Fibroblast of the aortic adventitia (primary cell): ENCODE measurements at places on chromosomes 1 and 21. TPM values are rescaled to one million over a fixed set of nuclear protein-coding genes. Genes with fewer than 3 reads are reported as not detected.

DNA sequence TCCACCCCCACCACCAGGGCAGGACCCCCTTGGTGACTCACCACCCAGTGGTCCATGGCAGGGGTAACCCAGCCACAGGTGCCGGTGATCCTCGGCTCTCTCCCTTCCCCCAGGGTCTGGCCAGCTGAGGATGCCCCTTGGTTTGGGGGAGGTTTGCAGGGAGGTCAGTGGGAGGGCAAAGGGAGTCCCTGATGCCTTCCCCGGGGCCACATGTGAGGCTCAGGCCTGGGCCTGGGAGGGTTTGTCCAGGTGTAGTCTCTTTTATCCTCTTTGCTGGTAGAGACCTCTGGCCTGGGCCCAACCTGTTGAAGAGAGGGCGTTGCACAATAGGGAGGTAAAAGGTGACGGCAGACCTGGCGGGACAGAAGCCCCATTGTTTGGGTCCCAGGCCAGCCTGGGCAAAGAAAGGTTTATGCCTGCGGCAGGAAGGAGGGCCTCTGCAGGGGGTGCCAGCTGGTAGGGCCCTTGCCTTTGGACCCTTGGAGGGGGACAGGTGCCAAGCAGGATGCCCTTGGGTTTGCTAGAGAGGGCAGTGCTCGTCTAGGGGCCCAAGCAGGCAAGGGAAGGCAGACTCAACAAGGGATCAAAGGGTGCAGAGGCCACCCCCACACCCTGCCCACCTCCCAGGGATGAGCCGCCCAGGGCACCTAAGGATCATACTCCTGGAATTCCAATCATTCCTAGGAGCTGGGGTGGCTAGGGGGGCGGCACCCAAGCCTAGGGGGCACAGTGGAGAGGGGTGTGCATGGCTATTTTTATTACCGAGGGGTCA, 760 bp upstream of the TINAGL1 start:
- DNase-seq, result no peak

- DNase-seq, result peak; percentile 84
These were observed 21.4 kb downstream of the CNIH3 start for GRCh38 chr1:224637515-224637914.

DTL gene
- total RNA-seq, result 1.5 and 47.7 TPM in 2 replicates

TNFSF4 gene
- total RNA-seq, result 0.49 and 2.0 TPM in 2 replicates

- no peak for DNase-seq
These were observed 32.9 kb downstream of the RABIF start for GRCh38 chr1:202856014-202856413.

CRNN gene
- not detected in 2 replicates for total RNA-seq

DNA sequence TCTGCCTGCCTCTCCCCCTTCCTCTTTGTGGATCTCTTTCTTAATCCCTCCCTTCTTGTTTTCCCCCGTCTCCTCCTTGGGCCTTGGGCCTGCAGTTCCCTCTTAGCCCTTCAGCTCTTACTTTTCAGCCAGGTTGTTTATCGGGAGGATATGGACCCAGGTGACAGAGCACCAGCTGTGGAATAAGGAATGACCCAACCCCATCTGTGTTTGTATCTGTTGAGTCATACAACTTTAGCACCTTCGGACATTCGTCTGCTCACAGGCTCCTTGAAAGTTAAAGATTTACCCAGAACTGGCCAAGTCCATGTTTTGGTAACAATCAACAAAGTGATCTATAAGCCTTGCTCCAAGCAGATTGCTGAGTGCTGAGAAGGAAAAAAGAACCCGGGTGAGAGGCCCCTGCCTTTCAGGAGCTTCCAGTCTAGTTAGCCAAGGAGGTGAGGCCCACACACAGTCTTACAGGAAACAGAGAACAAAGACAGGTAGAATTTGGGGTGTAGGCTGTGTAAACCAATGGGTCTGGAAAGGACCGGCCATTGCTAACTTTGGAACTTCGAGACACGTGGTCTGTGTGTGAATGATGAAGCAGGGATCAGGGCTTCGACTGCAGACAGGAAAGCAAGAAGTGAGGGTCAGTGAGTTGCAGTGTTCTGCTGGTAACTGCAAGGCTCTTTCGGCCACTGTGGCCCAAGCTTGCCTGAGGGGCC, 66.7 kb upstream of the F3 start:
- DNase-seq, result no peak

DNA sequence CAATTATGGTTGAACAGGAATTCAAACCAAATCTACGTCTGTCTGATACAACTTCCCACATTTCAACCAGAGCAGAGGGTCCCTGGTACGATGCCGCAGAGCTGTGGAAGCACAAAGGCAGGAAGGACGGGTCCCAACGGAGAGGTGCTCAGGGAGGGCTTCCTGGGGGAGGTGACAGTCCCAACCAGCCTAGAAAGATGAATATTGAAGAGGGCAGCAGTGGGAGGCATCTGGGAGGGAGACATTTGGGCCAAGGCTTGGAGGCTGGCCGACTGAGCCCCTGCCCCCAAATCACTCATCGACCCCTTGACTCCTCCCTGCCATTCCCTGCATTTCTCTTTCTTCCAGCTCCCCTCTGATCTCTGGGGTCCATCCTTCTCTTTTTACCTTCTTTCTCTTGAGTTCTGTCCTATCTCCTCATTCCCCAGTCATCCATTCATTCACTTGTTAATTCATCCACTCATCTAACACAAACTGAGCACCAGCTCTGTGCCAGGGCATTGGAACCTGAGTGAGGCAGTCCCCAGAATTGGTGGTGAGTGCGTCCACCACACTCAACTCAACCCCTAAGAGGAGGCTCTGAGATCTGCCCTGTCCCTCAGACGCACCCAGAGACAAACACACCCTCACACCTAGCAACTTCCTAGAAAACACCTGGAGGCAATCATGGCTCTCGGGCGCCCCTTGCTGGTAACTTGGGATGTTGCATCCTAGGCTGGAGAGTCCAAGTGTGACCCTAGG, 13.2 kb upstream of the CELA3B start:
- DNase-seq, result peak; percentile 68

- peak; percentile 4 for DNase-seq
These were observed 39.0 kb downstream of the NDC1 start for GRCh38 chr1:53799141-53799540.

- no peak for DNase-seq
These were observed 48.4 kb upstream of the SIPA1L2 start for GRCh38 chr1:232678185-232678886.

DNA sequence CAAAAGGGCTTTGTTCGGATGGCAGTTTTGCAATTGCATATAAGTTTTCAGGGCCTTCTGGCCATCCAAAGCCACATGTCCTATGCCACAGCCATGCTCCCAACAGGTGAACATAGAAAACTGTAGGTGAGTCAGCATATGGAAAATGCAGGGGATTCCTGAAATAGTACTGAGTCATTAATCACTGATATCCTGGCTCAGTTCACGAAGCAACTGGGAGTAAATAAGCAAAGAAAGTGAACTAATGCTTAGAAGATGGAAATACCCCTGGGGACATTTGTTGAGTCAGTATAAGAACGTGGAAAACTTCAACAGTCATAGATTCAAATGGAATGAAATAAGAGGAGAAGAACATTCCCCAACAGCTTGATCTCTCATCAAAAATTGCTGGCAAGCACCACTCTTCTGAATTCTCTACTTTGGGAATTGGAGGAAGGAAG, 148.9 kb upstream of the RUNX1 start:
- DNase-seq, result peak; percentile 99

DNA sequence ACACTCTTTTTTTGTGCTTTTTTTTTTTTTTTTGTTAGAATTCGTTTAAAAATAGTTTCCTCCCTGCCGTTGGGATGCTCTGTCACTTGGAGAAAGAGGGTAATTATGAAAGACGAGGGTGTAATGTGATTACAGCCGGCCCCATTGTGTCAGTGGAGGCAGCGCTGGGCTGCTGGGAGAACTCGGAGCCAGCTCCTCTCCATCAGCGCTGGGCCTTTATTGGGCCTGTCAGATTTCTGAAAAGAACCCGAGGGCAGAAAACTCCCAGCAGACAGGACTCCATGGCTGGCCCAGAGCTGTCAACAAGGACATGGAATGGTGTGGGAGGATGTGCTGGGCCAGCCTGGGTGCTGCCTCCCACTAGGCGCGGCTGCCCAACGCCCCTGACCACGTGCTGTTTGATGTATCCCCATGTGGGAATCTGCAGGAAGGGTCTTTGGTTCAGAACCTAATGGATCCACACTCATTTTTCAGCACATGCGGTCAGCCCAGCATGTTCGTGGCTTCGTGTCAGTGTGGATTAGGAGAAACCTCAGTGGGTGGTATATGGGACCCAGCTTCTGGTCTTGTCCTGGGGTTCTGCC, 222.6 kb upstream of the KIAA0040 start:
- no peak for DNase-seq

- peak; percentile 93 for DNase-seq
These were observed 90.8 kb upstream of the ERRFI1 start for GRCh38 chr1:8116894-8117264.

- DNase-seq, result peak; percentile 78
These were observed 29.4 kb downstream of the FRRS1 start for GRCh38 chr1:99737016-99737415.

DNA sequence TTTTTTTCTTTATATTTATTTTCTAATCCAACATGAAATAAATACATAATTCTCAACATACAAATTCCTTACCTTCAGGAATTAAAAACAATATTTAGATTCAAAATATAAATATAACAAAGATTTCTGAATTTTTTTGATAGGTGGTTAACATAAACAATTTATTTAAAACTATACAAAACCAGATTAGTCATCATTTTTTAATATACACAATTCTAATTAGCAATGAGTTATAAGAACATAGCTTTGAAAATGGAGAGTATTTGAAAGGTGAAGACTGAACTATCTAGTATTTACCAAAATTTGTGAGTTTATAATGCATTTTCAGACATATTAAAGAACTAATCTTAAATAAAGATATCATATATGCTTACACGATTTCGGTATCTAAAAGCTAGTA, 37.5 kb downstream of the TPR start:
- DNase-seq, result no peak

FAM72D gene
- 2.2 TPM in 1 of 2 replicates, not detected in the other for total RNA-seq

IRF6 gene
- total RNA-seq, result 3.1 TPM in 1 of 2 replicates, not detected in the other

- no peak for DNase-seq
These were observed 158.4 kb downstream of the TRABD2B start for GRCh38 chr1:47838562-47839432.

- DNase-seq, result peak; percentile 54
These were observed 3.0 kb downstream of the YARS1 start for GRCh38 chr1:32813941-32814739.

RHOU gene
- total RNA-seq, result 4.2 and 38.3 TPM in 2 replicates

TIAM1 gene
- total RNA-seq, result 7.8 and 15.1 TPM in 2 replicates

GRCh38 chr1:212287261-212287895, 2.2 kb downstream of the PPP2R5A start:
- no peak for DNase-seq

DYNLT4 gene
- total RNA-seq, result 1.2 TPM in 1 of 2 replicates, not detected in the other

BRINP2 gene
- total RNA-seq, result 0.08 TPM in 1 of 2 replicates, not detected in the other

AMY1B gene
- not detected in 2 replicates for total RNA-seq

DNA sequence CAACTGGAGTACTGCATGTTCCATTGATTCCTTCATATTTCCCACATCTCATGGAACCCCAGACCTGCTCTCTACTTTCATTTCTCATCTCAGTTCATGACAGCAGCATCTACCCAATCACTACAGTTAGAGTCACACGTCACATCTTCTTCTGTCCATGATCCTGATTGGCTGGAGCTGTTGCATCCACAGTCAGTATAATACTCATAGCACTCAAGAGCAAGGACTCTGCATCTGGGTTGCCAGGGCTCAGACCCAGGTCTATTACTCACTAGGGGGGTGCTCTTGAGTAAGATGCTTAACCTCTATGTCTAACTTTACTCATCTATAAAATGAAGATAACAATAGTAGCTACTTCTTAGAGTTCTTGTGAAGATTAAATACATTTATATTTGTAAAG, 4.4 kb upstream of the XPR1 start:
- DNase-seq, result peak; percentile 45

GRCh38 chr1:195894411-195894810, 713.8 kb downstream of the KCNT2 start:
- peak; percentile 3 for DNase-seq

CACNA1S gene
- total RNA-seq, result not detected in 2 replicates

DNA sequence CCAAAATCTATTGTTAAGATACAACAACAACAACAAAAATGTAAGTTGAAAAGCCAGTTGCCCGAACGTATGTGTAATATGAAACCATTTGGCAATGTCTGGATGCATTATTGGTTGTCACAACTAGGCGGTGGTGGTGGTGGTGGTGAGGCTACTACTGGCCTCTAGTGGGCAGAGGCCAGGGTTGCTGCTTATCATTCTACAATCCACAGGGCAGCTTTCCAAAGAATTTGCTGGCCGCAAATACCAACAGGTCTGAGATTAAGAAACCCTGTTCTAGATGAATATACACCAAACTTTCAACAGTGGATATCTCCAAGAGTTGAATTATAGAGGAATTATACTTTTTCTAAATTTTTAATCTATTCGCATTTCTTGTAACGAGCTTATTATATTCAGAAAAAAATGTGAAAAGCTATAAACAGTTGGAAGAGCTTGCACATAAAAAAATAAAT, 26.8 kb upstream of the ZNF697 start:
- peak; percentile 59 for DNase-seq

DNA sequence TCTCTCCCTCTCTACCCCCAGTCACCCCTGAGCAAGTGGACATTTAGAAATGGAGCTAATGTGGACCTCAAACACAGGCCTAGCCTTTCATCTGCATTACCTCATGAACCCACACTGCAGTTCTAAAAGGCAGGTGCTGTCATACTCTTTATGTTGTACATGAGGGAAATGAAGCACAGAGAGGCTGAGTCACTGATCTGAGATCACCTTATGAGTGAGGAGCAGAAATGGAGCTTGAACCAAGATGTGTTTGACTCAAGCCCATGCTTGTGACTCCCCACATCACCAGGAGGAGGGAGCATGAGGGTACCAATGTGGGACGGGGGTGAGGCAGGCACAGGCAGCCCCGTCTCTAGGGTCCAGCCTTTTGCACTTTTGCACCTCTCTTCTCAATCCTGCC, 702.8 kb downstream of the PTPRU start:
- DNase-seq, result no peak

AGO4 gene
- 7.7 and 13.5 TPM in 2 replicates for total RNA-seq

DNA sequence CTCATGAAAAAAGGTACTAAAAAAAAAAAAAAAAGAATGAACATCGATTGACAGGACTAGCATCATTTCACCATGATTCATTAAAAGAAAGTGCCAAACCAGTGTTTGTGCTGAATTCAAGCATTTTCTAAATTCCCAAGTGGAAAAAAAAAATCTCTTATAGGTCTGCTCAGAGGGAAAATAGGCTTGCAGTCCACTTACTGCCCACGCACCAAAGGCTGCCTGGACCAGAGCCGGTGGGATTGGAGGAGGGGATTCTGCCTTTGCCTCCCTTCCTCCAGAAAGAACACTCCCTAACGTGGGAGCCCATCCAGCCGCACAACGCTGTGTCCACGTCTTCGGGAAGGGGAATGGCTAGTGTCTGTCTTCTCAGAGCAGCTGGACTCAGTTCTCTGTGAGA, 5.5 kb upstream of the TRAPPC10 start:
- peak; percentile 90 for DNase-seq

DNA sequence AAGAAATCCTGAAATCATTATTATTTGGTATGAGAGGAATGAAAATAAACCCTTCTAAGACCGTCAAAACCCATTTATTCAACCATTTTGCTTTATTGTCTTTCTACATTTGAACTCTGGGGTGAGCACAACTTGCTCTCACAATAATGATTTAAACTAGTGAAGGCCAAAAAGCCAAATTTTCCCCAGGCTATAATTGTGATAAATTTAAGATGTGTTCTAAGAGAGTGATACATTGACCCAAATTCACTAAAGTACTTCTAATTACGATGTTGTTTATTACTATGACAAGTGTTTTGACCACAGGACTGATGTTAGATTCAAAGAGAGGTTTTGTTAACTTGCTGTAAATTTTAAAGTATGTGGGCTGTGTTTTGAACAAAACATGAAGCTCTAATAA, 670.9 kb upstream of the NR5A2 start:
- DNase-seq, result no peak
